ENCODE measurements at places on chromosomes 2 and 18.

GRCh38 chr2:100397118-100397860, 20.2 kb downstream of the CHST10 start:
- DNase-seq = no peak

GRCh38 chr2:215845839-215846586, 167.3 kb downstream of the MREG start:
- no peak for DNase-seq

- no peak for DNase-seq
Observed at GRCh38 chr2:209322905-209323512, 100.8 kb upstream of the MAP2 start.

DNA sequence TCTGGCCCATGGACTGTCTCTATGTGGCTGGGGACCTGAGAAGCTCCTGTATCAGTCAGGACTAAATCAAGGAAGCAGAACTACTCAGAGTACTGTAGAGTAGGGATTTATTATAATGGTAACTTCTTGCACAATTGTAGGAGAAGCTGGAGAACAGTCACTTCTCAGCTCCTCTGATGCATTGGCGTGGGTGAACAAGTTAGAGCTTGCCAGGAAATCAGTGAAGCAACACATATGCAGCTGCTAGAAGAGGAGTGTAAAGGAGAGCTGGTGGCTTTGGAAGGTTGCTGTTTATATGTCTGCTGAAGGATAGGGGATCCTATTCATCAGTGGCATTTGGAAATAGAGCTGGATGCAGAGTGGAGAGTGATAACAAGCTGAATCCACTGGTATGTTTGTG, 215.5 kb upstream of the CWC22 start:
- DNase-seq = no peak

- no peak for DNase-seq
Observed at GRCh38 chr18:31241900-31242409, 76.0 kb upstream of the DSG1 start.

DNA sequence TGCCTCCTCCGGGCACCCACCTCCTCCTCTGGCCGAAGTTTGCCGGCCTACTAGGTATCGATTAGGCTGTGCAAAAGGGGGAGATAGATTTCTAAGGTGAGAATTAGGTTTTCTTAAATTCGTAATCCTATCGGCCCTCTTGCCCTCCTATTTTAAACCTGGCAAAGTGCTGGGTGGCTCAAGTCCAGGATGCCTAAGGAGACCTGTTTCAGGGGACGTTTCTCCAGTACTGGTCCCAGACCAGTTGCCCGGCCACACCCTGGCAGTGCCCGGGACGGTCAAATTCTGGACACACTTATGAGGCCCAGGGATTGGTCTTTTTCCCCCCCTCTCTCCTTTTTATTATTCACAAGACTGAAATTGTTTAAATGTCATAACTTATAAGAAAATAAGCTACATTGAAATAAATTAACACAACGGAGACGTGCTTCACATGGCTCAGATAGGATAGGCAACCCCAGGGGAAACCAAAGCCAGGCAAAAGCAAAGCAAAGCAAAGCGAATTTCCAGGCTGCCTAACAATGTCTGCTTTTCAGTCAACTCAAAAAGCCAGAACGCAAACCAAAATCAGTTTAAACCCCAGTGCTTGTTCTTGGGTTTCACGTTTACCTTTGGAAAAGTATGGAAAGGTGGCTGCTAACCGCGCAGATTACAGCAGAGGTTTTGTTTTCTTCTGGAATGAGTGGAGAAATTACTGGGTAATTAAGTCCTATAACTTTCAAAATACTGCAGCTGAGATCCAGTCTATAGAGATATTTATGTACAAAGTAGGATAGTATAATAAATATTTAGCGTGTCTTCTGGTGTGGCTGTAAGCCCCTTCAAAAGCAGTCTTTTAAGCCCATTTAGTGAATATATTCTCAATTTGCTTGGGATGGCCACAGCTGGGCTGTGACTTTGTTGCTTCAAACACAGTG, 3.0 kb downstream of the GBX2 start:
- no peak for DNase-seq

GRCh38 chr2:30978044-30978443, 160.2 kb downstream of the GALNT14 start:
- no peak for DNase-seq
